Foreskin melanocyte (primary cell): ENCODE measurements at places on chromosomes 7 and 10.
A peak's percentile ranks its signal among the peaks of the same experiment; 100 is the strongest.

- DNase-seq = peak; percentile 40
These were observed at the start of gene CUL1 for GRCh38 chr7:148698397-148699023. CUL1 (plus strand) TSS chr7:148698903; CDS start chr7:148730123, 31,220 bp downstream.

DNA sequence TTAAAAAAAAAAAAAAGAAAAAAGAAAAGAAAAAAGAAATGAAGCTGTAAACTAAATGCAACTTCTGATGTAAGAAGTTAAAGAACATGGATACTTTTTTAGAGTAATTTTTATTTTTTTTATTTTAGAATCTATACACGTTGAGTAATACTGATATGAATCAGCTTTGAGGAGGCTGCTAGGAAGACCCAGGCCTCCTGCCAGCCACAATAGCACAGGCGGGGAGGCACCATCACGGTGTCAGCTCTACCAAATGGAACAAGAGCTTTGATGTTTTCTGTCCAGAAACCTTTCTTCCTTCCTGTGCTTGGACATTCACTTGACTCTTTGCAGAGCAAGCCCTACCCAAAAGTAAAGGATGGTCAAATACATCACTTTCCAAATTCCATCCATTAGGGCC lies 45.3 kb upstream of the EGR2 start:
- no peak for DNase-seq

DNA sequence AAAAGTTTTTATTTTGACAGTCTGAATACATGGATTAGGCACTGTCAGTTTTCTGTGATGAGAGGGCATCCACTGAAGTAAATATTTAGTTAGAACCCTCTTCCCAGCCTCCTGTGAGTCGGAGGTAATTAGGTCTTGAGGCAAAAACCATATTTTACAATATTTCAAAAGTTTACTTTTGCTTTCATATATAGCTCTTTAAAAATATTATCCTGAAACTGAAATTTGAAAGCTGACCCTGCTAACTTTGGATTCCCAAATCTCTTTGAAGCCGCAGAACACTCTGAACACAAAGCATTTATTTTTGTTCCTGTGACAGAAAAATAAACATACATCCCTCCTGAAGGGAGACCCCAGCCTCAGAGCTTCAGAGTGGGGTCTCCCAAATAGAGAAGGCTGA lies 317.4 kb downstream of the KIF20B start:
- DNase-seq = no peak

- no peak for DNase-seq
These were observed 222.9 kb downstream of the MTERF1 start for GRCh38 chr7:91657483-91658071.

DNA sequence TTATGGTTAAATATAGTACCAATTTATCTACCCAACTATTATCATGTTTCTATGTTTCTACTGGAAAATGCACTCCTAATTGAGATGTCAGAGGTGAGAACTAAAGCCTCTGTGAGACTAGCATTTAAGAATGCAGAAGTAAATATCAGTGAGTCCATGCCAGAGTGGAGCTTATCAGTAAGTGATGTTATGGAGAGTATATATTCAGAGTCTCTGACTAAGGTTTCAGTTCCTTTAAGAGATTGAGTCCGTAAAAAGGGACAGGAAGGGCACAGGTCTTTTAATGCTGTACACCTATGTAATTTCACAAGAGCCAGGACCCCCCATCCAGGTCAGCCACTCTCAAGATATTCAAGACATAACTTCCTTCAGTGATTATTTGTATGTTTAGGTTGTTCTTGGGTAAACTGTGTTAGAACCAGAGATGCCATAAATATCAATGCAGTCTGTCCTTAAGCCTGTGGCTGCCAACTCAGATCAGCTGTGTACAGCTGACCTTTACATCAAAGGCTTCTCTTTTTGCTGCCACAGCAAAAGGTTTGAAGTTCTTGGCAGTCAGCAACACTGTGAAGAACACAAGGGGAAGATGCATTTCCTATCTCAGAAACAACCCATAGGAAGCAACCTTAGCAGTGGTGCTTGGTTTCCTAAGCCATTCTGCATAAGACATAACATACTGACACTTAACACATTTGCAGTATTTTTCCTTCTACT lies 244.8 kb downstream of the BICC1 start:
- peak; percentile 28 for DNase-seq

DNA sequence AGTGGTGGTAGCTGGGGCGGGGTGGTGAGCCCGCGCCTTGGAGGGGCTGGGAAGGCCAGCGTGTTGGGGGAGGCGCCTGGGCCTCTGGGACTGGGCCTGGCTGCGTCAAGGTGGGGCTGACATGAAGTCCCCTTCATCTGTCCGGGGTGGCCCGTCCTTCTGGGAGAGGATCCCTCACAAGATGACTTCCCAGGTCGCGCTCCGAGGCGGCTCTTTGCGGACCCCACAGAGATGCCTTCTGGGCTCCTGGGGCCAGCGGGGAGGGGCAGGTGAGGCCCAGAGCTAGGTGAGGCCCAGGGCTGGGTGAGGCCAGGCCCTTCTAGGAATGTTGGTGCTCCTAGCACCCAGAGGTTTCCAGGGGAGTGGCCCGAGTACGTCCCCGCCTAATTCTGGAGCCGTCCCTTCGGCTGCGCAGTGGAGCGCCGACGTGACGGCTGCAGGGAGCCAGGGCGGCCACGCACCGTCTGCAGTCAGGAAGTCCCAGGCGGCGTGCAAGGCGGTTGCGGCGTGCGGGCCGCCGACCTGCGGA lies 58.2 kb upstream of the NUPR2 start:
- DNase-seq = no peak

DNA sequence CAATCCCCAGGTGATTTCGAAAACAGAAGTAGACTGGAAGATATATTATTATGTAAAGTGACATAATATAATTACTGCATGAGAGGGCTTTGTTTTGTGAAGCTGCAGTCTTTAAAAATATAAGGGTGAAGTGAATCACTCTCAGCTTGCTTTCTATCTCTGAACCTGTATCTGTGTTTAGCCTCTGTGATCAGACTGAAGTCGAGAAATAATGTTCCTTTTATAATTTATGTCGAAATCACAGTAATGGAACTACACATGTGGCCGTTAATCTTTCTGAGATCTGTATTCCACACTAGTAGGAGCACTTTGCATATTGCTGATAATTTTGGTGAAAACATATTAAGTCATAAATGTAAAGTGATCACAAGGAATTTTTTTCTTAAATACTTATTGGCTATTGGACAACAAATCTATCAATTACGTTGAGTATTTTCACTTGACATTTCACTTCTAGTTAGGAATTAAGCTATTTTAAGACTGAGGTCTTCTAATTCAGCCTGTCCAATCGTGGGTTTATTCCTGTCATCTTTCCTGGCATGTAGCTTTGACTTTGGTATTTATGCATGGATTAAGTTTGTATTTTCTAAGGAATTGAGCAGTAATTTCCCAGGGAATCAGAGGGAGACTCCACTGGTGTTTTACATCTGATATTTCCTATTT lies 268.2 kb upstream of the POT1 start:
- no peak for DNase-seq

GRCh38 chr7:1268866-1269265 lies 36.2 kb downstream of the UNCX start:
- DNase-seq = no peak
